ENCODE measurements at places on chromosomes 5 and 9.

DNA sequence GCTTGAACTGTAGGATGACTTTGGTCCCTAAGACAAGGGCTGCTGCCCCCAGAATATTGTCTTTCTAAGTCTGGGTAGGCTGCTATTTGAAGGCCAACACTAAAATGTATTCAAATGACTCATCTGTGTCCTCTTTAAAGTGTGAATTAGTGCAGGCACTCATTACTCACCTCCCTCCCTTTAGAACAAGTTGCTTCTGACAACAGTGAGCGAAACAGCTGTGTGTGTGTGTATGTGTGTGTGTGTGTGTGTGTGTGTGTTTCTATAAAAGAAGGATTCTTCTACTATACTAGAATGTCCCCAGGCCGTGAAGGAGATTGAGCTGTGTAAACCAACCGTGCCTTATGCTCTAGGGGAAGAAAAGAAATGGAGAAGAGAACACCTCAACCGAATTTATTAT lies 1337.2 kb downstream of the PTPRD start:
- no peak for DNase-seq

GRCh38 chr9:97600531-97601227 lies 32.5 kb downstream of the TSTD2 start:
- no peak for DNase-seq

DNA sequence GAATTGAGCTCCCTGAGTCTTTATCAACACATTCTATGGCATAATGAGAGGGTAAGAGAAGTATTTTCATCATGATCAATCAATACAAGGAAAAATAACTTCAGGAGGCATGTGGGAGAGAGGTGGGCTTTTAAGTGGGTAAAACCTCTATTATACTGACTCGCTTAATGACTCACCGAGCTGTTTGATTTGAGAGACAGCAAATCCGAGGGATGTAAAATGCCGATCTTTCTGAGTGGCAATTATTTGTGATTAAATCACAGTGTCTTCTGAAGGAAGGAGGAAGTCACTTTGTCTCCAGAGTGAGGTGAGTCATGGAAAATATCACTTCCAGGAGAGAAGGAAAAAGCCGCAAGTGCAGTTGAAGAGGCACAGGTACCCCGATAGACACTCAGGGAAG lies 320.4 kb downstream of the DRD1 start:
- DNase-seq: no peak

DNA sequence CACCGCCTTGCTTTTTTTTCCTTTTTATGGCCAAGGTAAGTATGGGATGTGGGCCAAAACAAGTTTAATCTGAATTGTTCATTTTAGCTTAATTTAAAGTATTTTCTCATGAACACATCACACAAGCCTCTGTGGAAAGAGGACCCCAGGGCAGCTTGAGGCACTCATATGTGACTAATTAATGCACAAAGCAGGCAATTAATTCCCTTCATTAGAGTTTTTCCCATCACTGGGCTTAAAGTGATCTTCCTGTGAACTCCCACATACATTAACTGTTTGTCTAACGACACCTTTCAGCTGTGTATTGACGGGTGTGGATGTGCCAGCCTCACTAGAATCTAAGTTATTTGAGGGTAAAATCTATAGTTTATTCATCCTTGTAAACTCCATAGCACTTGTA lies 103.3 kb downstream of the MRPS27 start:
- DNase-seq: no peak

DNA sequence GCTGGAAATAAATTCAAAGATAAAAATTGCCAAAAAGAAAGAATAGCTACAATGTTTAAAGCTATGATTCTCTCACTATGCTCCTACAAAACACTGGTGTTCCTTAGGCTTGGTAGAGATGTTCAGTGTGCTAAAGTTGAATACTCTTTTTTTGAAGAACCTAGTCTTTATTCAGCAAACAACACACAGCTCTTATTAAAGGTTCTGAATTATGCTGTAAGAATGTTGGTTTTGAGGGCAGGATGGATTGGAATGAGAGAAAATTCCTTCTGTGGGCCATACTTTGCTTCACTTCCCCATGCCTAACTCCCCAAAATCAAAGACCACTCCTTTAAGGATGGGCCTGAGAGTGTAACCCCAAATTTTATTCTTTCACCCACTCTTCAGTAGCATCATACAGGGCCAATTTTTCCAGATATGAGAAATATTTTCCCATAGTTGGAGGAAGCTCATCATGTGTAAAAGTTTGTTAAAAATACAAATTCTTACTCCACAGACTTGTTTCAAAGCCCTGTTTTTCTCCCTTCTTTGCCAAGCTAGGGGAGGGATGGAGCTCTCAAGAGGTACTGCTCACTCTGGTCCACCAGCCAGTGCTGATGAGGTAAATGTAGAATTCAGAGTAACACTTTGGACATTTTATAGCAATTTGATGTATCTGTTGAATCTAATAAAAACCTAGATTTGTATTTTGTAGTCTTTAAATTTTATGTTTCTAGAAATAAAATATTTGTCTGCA lies 99.3 kb downstream of the GDNF start:
- DNase-seq: no peak

GRCh38 chr9:22079873-22080341 lies 70.8 kb upstream of the CDKN2B start:
- no peak for DNase-seq

- DNase-seq: no peak
These were observed 159.3 kb upstream of the DAPK1 start for GRCh38 chr9:87338088-87338989.

DNA sequence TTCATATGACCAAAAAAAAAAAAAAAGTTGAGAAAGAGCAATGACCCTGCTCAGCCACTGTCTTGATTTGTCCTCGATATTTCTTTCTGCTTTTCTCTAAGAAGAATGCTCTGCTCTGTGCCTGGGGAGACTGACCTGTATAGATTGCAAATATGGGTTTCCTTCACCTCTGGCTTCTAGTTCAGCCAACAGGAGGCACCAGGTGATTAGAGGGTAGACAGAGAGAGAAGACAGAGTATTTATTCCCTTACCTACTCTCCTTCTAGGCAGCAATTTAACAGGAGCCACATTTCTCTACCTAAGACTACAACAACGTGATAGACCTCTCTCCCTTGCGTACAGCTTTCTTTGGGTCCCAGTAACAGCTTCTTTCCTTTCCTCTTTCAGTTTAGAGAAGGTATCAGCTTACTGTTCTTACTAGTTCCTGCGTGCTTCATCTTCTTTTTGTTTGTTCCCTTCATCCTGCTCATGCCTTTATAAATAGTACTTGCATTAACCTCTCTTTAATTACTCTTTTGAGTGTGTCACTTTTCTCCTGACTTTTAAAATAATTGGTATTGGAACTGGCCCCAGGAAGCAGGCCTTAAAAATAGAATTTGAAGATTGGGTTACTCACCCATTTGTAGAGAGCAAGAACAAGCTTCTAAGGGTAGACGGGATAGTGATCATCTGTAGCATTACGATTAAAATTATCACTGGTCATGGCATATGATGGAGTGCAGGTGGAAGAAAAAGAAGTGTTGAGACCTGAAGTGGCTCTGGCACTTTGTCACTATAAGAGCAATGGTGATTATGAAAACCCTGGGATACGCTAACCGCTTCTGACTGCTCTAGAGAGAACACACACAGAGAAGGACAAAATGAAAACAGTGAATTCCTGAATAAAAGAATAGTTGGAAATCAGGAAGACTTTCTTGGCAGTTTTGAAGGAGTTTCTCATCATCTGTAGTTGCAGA lies 161.2 kb upstream of the FSTL4 start:
- DNase-seq: no peak
